ENCODE measurements at places on chromosomes 5 and 9.
A peak's percentile ranks its signal among the peaks of the same experiment; 100 is the strongest.

DNA sequence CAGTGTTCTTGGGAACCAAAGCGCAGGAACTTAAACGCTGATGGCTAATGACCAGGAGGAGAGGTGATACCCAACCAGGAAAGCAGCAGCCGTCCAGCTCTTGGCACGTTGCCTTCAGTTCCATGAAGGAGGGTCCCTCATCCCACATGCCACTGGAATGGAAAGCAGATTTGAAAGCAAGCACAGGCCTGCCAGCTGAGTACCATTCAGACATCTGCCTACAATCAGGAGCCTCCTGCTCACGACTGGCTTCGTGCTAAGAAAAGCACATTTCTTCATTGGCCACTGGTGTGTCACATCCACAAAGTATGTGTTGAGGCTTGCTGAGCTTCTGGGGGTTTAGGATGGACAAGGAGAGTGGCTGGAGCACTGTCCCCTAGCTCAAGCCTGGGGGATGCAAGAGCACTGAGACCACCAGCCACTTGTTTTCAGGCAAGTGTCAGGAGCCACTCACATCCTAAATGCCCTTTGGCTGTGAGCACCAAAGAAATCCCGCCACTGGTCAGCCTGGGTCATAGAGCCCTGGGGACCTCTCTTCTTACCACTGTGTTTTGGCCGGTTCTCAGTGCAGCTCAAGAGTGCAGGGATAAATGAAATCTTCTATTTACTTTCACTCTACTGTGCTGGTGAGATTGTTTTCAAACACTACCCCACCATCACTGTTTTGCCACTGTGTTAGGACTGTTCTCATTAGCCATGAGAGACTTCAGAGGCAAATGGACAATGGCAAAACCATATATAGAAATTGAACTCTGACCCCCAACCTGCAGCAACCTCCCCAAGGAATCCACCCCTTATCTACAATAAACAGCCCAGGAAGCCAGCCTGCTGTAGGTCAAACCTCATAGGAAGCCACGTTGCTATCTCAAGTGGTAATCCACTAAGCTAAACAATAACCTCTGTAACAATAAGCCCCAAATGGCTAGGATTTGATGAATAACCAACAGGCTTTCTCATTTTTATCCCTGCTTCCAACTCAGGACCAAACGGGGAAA, 58.3 kb downstream of the MTX3 start:
- no peak for DNase-seq

- DNase-seq, result peak; percentile 54
These were observed 131.5 kb upstream of the PTPN3 start for GRCh38 chr9:109629615-109630014.

DNA sequence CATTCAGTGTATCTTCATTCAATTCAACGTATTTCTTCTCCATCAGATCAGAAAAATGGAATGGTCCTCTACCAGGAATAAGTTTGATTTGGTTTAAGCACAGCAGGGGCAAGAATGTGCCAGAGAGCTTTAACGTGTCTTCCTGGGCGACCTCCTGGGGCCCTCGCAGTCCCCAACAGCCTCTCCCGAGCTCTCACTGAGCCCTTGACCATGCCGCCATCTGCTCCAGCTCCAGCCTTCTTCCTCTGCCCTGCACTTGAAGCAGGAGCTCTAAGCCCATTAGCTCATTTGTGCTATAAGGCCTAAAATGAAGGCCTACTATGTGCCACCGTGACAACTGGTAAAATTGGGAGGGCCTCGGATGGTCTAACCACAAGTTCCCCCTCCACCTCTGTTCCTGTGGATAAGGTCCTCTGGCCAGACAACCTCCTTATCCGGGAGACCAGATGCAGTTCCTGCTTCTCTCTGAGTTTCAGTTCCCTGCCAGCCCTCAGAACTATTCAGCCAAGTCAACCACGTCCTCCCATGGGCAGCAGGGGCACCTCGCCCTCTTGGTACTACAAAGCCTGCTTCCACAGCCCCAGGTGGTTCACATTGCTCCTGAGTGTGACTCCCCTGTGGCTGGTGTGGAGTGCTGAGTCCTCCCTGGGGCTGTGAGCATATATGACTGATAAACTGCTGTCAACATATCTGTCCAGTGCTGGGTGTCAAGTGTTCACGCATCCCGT, 35.8 kb downstream of the C5orf15 start:
- DNase-seq, result peak; percentile 95

DNA sequence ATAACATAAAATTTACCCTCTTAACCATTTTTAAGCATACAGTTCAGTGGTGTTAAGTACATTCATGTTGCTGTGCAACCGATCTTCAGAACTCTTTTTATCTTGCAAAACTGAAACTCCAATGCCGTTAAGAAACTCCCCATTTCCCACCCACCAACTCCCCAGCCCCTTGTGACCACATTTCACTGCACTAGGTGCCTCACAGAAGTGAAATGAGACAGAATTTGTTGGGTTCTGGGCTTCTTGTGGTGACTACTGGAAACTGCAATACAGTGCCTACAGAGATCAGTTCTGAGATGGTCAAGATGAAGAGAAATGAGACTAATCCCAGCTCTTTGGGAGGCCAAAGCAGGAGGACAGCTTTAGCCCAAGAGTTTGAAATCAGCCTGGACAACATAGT, 202.1 kb upstream of the SLC30A5 start:
- DNase-seq, result no peak

GRCh38 chr9:99828054-99828416, 6.3 kb downstream of the NR4A3 start:
- DNase-seq, result no peak

GRCh38 chr9:101626295-101626694, 31.5 kb upstream of the PPP3R2 start:
- DNase-seq, result peak; percentile 70

DNA sequence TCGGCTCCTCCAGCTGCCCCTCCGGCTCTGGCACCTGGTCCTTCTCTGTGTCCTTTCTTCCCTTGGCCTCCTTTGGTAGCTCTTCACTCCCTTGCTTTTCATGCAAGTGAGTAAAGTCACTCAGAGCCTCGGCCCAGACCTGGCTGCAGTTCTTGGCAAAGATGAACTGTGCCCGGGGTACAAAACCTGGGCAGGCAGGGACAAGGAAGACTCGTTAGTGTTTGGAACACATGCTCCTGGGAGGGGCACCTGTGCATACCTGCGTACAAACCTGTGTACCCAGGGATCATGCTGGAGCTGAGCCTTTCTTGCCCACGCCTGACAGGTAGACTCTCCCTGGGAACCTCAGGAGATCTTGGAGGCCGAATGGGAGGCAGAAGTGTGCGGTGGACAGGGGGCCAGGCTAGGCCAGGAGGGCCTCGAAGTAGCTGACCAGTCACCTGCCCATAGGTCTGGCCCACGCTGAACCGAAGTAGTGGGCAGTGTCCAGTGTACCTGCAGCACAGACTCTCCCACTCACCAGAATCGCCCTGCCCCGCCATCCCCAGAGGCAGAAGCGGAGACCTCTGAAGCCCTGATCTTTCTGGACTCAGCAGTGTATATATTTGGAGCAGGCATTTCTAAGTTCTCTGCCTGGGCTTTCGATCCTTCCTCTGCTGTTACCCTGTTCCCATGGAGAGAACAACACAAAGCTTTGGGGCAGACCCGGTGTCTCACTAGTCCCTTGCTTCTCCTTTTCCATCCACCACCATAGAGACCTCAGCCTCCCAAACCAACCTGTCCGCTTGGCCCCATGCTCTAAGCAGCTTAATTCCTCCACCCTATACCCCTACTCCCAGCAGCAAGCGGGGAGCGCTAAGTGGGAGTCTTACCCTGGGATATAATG, 41.9 kb upstream of the TESK1 start:
- DNase-seq, result peak; percentile 22

- DNase-seq, result peak; percentile 20
These were observed 420.9 kb upstream of the SGCD start for GRCh38 chr5:155906046-155906445.

GRCh38 chr5:38237681-38238080, 20.7 kb upstream of the EGFLAM start:
- DNase-seq, result no peak

DNA sequence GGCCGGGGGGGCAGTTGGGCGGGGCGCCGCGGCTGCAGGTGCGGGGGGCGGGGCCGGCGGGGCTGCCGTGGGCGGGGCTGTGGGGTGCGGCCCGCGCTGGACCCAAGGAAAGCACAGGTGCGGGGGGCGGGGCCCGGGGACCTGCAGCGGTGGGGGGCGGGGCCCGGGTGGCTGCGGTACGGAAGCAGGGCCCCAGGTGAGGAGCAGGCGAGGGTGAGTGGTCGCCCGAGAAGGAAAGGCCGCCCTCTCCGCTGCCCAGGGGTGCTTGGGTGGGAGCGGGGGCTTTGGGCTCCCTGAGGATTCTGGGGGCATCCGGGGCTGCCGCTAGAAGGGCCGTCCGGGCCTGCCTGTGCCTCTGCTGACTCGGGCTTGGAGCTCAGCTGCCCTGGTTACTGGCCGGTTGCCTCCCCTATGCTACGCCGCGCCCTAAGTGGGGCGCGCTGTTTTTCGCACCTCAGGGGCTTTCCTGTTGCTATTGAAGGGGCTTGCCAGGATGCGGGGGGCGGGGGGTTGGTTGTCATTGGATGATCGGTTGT, 767 bp downstream of the RALGPS1 start:
- no peak for DNase-seq

DNA sequence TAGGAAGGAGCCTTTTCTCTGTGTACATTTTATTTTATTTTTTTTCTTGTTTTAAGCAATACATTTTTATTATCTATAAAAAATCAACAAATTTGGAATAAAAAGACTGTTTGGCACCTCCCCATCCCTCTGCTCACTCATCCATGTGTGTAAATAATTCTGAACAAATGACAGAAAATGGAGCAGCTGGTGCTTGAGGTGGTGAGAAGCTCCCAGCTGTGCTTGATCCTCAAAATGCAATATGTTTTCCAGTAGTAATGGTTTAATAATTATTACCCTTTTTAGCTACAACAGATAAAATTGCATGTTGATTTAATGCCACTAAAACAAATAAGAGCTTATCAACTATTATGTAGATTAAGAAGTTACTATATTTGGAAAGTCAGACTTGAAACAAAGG, 132.5 kb downstream of the CDH18 start:
- DNase-seq, result no peak

GRCh38 chr9:112203536-112203935, 28.4 kb upstream of the SUSD1 start:
- no peak for DNase-seq

GRCh38 chr5:145856285-145856818, 16.5 kb downstream of the GRXCR2 start:
- no peak for DNase-seq

DNA sequence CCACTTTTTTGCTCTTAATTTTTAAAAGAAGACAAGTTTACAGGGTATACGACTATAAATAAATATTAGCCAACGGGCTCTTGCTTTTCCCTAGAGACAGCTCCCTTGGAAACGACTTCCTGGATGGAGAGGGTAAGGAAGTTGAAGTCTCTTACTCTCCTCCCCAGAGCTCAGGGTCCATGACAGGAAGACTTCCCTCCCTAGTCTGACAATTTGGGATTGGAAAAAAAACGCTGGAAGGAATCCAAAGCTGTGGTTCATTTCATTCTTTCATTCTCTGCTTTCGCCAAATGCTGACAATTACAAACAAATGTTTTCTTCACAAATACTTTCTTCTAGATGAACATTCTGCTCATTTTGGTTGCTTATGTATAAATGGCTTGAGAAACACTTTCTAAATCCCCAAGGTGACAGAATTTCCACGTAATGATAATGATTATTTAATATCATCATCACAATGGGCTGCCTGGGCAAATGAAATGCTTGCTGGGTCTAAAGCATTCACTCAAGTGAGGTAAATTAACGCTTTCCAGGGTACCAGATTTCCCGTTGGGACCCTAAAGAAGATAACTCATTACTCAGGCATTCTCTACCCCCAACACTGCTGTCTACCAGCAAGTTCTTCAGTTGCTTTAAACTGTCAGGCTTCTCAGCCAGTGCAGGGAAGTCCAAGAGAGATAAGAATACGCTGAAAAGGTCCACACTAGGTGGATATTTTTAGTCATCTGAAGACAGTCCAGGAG, 139.8 kb upstream of the SLC30A5 start:
- no peak for DNase-seq

- peak; percentile 1 for DNase-seq
These were observed 1448.7 kb upstream of the ACO1 start for GRCh38 chr9:30935730-30936129.

DNA sequence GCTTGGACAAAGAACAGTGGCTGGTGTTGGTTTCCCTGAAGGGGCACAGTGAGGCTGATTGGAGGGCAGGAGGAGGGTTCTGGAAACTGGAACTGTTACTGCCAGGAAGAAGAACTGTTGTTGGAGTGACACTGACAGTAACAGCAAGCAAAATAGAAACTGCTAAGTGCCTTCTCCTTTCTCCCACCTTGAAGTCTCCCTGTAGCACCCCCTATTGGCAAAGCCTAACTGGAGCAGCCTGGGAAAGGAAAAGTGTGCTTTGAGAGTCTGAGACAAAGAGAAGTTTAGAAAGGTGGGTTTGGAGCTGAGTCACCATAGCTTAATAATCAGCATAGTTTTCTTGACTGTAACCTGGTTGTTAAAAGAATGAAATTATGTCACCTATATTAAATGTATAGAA, 2.5 kb upstream of the TMEM174 start:
- peak; percentile 42 for DNase-seq

- no peak for DNase-seq
These were observed 106.0 kb upstream of the LRRTM2 start for GRCh38 chr5:138981131-138981530.

DNA sequence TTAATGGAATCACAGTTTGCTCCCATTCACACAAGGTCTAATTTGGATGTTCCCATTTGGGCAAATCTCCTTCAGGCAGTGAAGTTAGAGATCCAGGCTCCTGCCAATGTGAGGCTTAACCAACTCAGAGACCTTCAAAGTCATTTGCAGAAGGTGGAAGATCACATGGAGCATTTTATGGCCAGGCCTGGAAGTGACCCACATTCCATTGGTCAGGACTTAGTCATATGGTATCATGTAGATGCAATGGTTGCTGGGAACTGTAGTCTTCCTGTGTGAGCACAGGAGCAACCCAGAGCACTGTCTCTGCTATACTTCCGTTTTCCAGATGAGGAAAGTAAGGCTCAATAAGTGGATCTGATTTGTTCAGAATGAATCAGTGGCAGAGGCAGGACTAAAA, 292.7 kb upstream of the SMARCA2 start:
- DNase-seq, result no peak

GRCh38 chr9:11335011-11335410, 722.2 kb upstream of the PTPRD start:
- DNase-seq, result no peak

GRCh38 chr9:87285183-87285850, 212.3 kb upstream of the DAPK1 start:
- no peak for DNase-seq

DNA sequence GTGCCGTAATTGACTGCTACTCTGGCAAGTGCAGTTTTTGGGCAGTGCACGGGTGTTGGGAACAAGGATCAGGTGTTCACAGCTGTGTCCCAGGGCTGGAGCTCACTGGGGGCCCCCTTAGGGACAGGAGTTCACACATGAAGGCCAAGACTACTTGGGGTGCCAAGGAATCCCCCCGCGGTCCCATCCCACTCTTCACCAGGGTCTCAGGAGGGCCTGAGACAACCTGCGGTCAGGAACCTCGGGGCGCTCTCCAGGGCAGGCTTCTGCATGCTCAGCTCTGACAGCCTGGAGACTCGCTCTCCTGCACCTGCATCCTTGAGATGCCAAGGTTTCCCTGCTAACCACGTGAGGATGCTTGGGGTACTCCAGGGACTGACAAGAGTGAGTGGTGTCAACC, 2.3 kb upstream of the MAN1B1 start:
- no peak for DNase-seq

Measured in MV-4-11 (cell line).